Prostate gland (tissue), 2 donors: ENCODE measurements at places on chromosomes 4 and X. TPM values are rescaled to one million over a fixed set of nuclear protein-coding genes. Genes with fewer than 3 reads are reported as not detected.

GRCh38 chr4:67436742-67437141, 108.6 kb downstream of the CENPC start:
- no peaks in the 10 kb centered on the region for H3K27me3 ChIP-seq
- H3K27ac ChIP-seq, result no peak overlapping the region
- H3K36me3 ChIP-seq, result no peaks in the 10 kb centered on the region
- H3K4me3 ChIP-seq, result no peak overlapping the region
- no peak for DNase-seq

- no peaks in the 10 kb centered on the region for H3K36me3 ChIP-seq
- H3K27me3 ChIP-seq, result no peaks in the 10 kb centered on the region
- H3K4me1 ChIP-seq, result no peaks in the 10 kb centered on the region
- peak overlapping the region; percentile 25 for H3K4me3 ChIP-seq
- H3K27ac ChIP-seq, result no peak overlapping the region
- DNase-seq, result no peak
Observed at GRCh38 chr4:163344147-163345125, 744 bp downstream of the NPY5R start.

SHROOM2 gene
- 71.3 TPM for total RNA-seq

TET2 gene
- total RNA-seq, result 19.8 TPM

DNA sequence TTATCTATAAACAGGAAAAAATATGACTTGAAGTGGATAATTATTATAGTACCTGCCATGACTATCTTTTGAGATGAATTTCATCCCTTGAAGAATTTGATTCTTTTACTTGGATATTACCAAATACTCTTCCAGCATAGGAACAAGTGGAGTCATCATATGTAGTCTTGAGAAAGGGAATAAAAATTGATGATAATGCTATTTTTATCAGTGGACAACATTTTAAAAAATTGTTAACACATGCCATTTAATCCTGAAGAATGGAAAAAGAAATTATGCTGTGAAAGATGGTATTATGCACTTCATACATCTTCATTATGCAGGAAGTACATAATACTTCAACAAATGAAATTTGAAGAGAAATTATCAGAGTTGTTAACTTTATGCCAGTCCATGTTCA, 83.6 kb downstream of the ITIH6 start:
- H3K27me3 ChIP-seq, result no peaks in the 10 kb centered on the region
- H3K27ac ChIP-seq, result no peak overlapping the region
- no peaks in the 10 kb centered on the region for H3K36me3 ChIP-seq
- no peak overlapping the region for H3K4me3 ChIP-seq
- H3K4me1 ChIP-seq, result no peaks in the 10 kb centered on the region
